ENCODE measurements at places on chromosomes 1 and 21.

- no peaks in the 10 kb centered on the region for H3K36me3 ChIP-seq
- peaks cover 6% of the 10 kb centered on the region for H3K4me1 ChIP-seq
- peaks cover 3% of the 10 kb centered on the region for H3K27me3 ChIP-seq
- no peak overlapping the region for H3K27ac ChIP-seq
- H3K4me3 ChIP-seq: no peak overlapping the region
- DNase-seq: no peak
Observed at GRCh38 chr1:91613595-91613994, 112.9 kb downstream of the CDC7 start.

DNA sequence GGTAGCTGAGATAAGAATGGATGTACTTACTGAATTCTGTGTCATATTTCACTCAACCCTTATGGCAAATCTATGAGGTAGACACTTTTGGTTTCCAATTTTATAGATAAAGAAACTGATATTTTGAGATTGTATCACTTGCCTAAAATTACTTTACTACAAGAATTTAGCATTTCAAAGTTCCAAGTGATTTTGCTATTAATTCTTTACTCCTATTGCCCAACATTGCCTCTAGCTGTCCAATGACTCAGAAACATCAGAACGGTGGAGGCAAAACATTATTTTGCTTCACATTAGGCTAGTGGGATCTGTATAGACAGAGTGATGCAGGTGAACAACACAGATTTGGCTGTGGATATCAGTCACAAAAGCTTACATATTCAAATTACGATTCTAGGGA, 747.2 kb upstream of the NEGR1 start:
- no peaks in the 10 kb centered on the region for H3K36me3 ChIP-seq
- H3K4me3 ChIP-seq: no peak overlapping the region
- no peaks in the 10 kb centered on the region for H3K27me3 ChIP-seq
- H3K27ac ChIP-seq: no peak overlapping the region

- no peaks in the 10 kb centered on the region for H3K27me3 ChIP-seq
- no peak overlapping the region for H3K4me3 ChIP-seq
- no peak for DNase-seq
- no peaks in the 10 kb centered on the region for H3K36me3 ChIP-seq
- peak overlapping the region; percentile 48 for H3K27ac ChIP-seq
Observed at GRCh38 chr1:232943679-232944252, 6.6 kb upstream of the NTPCR start.

GRCh38 chr1:163970699-163971098, 588.3 kb upstream of the PBX1 start:
- H3K4me3 ChIP-seq: no peak overlapping the region
- no peak overlapping the region for H3K27ac ChIP-seq

GRCh38 chr1:230487773-230488428, 61.8 kb upstream of the PGBD5 start:
- no peak overlapping the region for H3K27ac ChIP-seq
- no peaks in the 10 kb centered on the region for H3K36me3 ChIP-seq
- peaks cover 13% of the 10 kb centered on the region for H3K27me3 ChIP-seq
- no peaks in the 10 kb centered on the region for H3K4me1 ChIP-seq

DNA sequence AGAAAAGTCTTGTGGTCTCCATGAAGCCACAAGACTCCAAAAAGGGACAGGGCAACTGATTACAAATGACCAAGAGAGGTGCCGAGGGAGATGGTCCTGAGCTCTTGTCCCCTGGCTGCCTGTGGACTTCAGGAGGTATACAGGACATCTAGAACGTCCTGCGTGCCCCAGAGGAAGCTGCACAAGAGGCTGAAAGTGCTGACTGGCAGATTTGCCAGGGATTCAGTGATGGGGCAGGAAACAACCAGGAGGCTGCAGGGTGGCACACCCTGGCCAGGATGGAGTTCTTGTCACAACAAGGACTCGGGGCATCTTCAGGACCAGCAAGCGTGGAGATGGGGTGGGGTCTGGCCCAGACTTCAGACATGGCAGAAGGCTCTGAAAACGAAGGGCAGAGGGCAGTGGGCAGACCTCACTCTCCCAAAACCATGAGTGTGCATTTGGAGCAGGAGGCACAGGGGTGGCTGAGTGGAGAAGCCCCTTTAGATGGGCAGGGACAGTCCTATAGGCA, 13.4 kb upstream of the PKP1 start:
- no peaks in the 10 kb centered on the region for H3K36me3 ChIP-seq
- no peak overlapping the region for H3K4me3 ChIP-seq
- DNase-seq: no peak
- no peaks in the 10 kb centered on the region for H3K4me1 ChIP-seq
- H3K27ac ChIP-seq: no peak overlapping the region

- DNase-seq: no peak
- H3K4me1 ChIP-seq: no peaks in the 10 kb centered on the region
- no peaks in the 10 kb centered on the region for H3K27me3 ChIP-seq
- no peak overlapping the region for H3K27ac ChIP-seq
- no peak overlapping the region for H3K4me3 ChIP-seq
Observed at GRCh38 chr1:244204004-244204403, 152.9 kb downstream of the ZBTB18 start.

GRCh38 chr1:109823543-109824348, 60.0 kb upstream of the EPS8L3 start:
- H3K36me3 ChIP-seq: no peaks in the 10 kb centered on the region
- H3K27me3 ChIP-seq: no peaks in the 10 kb centered on the region
- H3K4me3 ChIP-seq: no peak overlapping the region
- no peak for DNase-seq
- H3K4me1 ChIP-seq: peaks cover 33% of the 10 kb centered on the region
- H3K27ac ChIP-seq: peak overlapping the region; percentile 74

- H3K27me3 ChIP-seq: peaks cover 2% of the 10 kb centered on the region
- H3K4me3 ChIP-seq: no peak overlapping the region
- no peak overlapping the region for H3K27ac ChIP-seq
- no peak for DNase-seq
- no peaks in the 10 kb centered on the region for H3K36me3 ChIP-seq
Observed at GRCh38 chr1:198772626-198773025, 133.8 kb downstream of the PTPRC start.

GRCh38 chr1:66309006-66309741, 224.8 kb upstream of the SGIP1 start:
- no peaks in the 10 kb centered on the region for H3K27me3 ChIP-seq
- H3K4me1 ChIP-seq: peaks cover 2% of the 10 kb centered on the region
- H3K36me3 ChIP-seq: no peaks in the 10 kb centered on the region

GRCh38 chr1:23774174-23774880, 3.9 kb upstream of the PITHD1 start:
- peaks cover 15% of the 10 kb centered on the region for H3K4me1 ChIP-seq
- no peak overlapping the region for H3K4me3 ChIP-seq
- no peak for DNase-seq

- H3K4me3 ChIP-seq: no peak overlapping the region
- peaks cover 18% of the 10 kb centered on the region for H3K27me3 ChIP-seq
- DNase-seq: no peak
- no peak overlapping the region for H3K27ac ChIP-seq
- H3K4me1 ChIP-seq: no peaks in the 10 kb centered on the region
Observed at GRCh38 chr1:214028095-214028494, 40.3 kb downstream of the PROX1 start.

DNA sequence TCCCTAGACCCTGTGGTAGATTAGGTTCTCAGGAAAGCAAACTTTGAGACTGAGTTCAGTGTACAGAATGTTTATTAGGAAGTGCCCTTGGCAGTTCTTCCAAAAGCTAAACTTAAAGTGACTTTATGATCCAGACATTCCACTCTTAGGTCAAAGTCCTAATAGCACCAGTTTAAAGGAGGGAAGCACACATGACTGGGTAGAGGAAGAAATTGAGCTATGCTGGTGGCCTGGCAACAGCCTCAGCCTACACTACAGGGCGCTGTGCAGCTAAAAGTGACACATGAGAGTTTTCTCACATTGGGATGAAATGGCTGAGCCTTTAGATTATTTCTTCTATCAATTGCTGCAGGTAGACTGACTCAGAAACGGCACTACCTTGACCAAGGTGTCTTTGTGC, 280.4 kb downstream of the BRINP2 start:
- DNase-seq: no peak
- H3K27me3 ChIP-seq: no peaks in the 10 kb centered on the region
- H3K27ac ChIP-seq: no peak overlapping the region
- H3K4me1 ChIP-seq: no peaks in the 10 kb centered on the region
- H3K36me3 ChIP-seq: no peaks in the 10 kb centered on the region
- H3K4me3 ChIP-seq: no peak overlapping the region

- no peak for DNase-seq
- no peaks in the 10 kb centered on the region for H3K4me1 ChIP-seq
- H3K4me3 ChIP-seq: no peak overlapping the region
- peaks cover 14% of the 10 kb centered on the region for H3K27me3 ChIP-seq
- no peak overlapping the region for H3K27ac ChIP-seq
- H3K36me3 ChIP-seq: no peaks in the 10 kb centered on the region
Observed at GRCh38 chr21:45026826-45027225, 47.6 kb upstream of the ADARB1 start.

DNA sequence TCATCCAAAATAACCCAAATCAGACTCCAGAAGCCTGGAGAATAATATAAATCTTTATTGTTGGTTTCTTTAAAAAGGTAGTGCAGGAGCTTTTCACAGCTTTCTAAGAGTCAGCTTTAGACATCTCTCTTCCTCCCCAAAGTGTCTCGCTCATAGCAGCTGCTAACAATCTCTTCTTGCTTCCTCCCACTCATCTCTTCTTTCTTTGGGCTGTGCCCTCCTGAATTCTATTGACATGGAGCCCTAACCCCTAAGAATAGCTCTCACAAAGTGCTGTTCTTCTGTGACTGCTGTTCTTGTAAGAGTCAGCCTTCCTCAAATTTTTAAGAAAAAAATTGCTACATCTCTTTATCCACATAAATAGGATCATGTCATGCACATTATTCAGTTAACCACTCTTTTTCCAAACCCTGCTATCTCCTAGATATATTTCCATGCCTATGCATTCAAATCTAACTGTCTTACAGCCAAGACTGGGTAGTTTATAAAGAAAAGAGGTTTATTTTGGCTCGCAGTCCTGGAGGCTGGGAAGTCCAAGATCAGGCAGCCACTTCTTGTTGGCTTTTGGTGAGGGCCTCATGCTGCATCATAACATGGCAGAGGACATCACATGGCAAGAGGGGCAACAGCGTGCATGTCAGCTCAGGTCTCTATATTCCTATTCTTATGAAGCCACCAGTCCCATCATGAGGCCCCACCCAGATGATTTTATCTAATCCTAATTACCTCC, 301.0 kb upstream of the POU3F1 start:
- no peaks in the 10 kb centered on the region for H3K4me1 ChIP-seq
- no peak overlapping the region for H3K4me3 ChIP-seq
- peaks cover 16% of the 10 kb centered on the region for H3K27me3 ChIP-seq
- no peak for DNase-seq
